ENCODE measurements at places on chromosomes 16 and 17.

GRCh38 chr17:82587234-82588086 lies 60.8 kb downstream of the WDR45B start:
- DNase-seq = no peak

DNA sequence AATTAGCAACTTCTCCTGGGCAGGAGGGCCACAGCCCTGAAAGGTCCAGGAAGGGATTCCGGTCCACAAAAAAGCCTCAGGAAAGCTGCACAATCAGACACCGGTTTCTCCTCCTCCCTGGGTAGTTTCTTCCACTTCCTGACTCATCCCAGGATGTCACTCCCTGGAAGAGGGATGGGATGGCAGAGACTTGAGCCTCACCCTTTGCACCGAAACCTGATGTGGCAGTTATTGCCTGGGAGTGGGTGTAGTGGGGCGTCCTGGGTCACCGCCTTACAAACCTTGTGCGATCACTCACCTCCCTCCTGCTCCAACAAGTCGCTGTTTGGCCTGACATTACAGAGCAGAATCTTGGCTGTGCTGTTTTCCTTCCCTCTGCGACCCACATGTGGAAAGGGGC lies 70.8 kb downstream of the LYRM1 start:
- DNase-seq = no peak

DNA sequence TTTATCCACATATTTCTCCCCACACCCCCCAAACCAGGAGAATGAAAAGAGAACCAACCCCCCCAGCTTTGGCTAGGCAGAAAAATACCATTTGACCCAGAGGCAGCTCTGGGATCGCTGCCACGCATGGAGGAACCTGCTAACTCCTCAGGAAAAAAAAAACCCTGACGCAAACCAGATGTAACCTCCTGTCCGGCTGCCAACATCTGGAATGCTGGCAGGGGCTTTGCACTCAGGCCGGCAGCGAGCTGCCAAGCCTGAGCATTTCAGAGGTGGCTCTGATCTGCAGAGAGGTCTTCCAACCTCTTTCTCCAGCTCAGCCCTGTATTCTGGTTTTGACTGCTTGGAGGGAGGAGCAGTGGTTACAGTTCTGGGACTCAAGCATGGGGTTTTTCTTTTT lies 8.2 kb downstream of the IGFBP4 start:
- peak; percentile 86 for DNase-seq

DNA sequence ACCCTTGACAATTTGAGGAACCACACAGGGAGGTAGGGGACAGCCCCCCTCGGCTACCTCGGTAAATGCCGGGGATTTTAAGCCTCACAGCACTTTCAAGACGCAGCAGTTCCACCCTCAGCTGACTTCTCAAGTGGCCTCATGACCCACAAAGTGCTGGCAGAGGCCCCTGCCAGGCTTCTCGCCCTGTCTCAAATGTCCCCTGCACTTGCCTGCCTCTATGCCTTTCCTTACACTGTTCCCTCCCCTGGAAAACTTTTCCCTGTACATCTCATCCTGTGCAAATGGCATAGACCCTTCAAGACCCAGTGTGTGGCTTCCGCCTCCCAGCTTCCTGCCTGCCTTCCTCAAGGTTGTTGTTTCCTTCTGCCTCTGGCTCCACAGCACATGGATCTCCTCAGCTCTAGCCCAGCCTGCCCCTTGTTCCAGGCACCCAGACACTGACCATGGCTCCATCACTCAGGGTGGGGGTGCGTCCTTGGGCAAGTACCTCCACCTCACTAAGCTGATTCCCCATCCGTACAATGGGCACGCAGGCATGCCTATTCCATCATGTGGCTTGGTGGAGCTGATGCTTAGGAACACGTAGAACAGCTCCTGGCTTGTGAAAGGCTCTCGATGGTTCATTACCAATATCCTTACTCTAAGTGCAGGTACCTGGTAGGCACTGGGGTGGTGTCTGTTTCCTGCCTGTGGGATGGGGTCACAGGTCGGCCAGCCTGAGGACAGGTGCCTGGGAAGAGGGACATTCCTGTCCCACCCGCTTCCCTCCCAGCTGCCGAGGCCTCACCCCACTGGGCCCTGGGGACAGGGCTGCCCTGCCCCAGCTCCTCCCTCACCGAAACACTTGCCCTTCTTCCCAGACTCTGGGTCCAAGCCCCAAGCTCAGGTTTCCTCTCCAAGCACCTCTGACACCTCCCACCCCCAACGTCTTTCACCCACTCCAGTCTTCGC lies 24.0 kb downstream of the MMP15 start:
- DNase-seq = no peak

DNA sequence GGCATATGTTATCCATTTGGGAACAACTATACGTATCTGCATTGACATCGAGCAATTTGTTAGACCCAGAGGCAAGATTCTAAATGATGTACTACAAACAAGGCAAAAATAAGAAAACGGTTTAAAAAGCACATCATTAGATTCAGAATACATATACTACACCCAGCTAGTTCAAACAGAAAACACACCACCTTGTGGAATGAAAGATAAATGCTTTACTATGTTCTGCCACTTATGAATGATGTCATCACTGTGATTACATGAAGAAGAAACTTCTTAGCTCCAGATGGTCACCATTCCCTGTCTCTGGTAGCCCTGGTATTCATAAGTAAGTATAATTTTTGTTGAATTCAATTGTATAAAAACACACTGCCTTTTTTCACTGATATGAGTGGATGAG lies 7.8 kb downstream of the NACA2 start:
- no peak for DNase-seq

DNA sequence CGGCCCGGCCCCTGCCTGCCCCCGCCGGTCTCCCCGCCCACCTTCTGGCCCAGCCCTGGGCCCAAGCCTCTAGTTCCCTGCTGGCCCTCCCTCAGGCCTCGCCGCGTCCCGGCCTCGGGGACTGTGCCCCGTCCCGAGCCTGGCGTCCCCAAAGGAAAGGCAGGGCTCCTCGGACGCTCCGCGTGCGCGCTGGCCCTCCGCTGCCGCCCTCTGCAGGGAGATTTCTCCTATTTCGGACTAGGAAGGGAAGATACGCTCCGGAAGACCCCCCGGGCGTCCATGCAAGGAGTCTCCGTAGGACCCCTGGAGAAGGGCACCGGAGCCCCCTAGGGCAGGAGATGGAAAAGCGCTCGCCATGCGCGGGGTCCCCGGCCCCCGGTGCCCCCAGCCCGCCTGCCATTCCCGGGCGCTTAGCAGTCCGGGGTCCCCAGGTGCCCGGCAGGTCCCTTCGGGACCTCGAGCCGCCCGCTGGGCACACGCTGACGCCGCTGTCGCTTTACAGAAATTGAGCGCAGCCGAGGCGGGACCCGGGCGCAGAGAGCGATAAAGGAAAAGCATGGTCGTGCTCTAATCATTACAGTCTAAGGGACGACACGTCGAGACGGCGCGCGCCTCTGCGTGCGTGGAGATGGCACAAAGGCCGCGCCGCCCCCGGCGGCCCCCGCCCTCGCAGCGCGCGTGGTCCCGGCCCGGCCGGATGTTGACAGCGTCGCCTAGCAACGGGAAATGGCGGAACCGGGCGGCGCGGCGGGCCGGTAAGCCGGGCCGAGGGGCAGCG lies at the start of gene CCDC40:
Gene CCDC40, plus strand, starts transcription at position 706 of the 778 bp plus-strand sequence. Its CDS starts 21 bp downstream, at position 727.
- peak; percentile 90 for DNase-seq

DNA sequence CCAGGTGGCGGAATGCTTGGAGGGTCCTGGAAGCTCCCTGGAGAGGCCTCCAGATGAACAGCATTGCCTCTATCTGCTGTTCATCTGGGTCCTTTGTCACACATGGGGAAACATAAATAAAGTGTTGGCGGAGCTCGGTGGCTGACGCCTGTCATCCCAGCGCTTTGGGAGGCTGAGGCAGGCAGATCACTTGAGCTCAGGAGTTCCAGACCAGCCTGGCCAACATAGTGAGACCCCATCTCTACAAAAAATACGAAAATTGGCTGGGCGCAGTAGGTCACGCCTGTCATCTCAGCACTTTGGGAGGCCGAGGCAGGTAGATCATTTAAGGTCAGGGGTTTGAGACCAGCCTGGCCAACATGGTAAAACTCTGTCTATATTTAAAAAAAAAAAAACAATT lies 2.2 kb downstream of the MYADML2 start:
- DNase-seq = no peak

DNA sequence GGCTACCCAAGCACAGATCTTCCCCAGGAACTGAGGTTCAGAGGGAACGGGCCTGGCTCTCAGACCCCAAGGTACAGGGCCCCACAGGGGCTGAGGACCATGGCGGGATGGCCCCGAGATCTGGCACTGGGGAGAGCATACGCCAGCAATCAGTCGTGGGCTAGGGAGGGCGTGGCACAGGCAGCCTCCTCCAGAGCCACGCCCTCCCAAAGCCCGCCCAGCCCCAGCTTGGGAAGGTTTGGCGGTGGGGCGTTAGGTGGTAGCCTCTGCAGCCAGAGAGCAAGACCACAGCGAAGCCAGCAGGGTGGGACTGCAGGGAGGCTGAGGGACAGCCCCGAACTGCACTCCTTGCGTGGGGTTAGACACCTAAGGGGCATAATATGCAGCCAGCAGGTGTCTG lies 11.6 kb downstream of the WNT9B start:
- DNase-seq = no peak

DNA sequence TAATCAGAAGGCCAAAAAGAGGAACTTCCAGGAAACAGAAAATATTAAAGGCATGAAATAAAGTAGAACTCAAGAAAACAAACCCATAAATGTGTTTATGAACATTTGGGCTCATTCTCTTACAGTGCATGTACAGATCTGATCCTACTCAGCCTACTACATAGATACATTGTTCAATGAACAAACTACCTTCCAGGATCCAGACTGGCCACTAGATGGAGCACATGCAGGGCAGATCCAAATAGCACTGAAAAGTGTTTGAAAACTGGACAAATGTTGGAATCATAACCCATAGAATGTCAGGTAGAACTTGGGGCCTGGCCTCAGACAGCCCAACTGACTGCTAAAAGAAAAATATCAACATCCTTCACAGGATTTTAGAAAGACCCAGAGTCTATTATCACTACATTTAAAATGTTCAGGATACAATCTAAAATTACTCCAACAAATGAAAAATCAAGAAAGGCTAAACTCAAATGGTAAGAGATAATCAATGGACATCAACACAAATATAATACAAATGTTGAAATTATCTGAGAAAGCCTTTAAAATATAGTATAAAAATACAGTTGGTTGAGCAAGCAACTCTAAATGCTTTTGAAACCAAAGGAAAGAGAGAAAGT lies 122.4 kb upstream of the NUDT7 start:
- no peak for DNase-seq

Measured in heart right ventricle (tissue), 16 donors.